ENCODE measurements at places on chromosomes 1 and 21.

GRCh38 chr1:205220421-205220820, 7.3 kb upstream of the TMCC2 start:
- no peak for DNase-seq

GRCh38 chr1:155871390-155871789, 12.0 kb downstream of the SYT11 start:
- DNase-seq, result peak; percentile 83

DNA sequence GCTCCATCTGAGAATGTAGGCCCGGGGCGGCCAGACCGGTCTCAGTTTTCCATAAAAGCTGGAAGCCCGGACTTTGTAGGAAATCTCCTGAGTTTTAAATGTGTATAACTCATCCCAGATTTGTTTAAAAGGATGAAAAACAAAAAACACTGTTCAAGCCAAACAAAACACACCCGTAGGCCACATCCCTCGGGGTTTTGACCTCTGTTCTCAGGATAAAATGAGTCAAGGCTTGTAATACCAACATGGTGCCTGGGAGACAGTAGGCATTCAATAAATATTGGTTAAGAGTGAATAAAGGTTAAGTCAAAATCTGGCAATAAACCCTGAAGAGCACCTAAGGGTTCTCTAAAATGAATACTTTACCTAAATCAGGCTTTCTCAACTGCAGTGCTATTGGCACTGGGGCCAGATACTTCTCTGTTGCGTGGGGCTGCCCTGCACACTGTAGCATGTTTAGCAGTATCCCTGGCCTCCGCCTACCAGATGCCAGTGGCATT, 55.0 kb downstream of the KAZN start:
- no peak for DNase-seq

DNA sequence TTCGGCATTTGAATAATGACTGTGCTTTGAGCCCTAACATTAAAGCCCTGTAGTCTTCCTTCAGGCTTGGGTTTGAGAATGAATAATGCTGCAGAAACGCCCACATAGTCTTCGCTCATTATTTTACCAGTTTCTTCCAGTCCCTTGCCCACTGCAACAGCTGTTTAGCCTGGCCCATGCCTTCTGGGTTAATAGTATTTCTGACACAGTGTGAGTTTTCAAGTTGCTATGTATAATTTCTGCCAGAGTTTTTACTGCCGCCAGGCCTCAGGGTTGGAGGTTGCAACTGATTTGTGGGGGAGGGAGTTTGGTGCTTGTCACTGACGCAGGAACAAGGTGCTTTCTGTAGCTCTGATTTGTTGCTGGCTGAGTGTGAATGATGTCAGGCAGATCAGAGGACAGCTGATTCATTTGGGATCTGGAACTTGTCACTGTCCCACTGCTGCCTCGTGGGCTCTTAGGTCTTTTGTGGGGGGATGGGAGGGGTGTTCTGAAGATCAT, 109.8 kb downstream of the MAST2 start:
- DNase-seq, result no peak

- DNase-seq, result no peak
Observed at GRCh38 chr1:59672851-59673572, 141.7 kb upstream of the HOOK1 start.

DNA sequence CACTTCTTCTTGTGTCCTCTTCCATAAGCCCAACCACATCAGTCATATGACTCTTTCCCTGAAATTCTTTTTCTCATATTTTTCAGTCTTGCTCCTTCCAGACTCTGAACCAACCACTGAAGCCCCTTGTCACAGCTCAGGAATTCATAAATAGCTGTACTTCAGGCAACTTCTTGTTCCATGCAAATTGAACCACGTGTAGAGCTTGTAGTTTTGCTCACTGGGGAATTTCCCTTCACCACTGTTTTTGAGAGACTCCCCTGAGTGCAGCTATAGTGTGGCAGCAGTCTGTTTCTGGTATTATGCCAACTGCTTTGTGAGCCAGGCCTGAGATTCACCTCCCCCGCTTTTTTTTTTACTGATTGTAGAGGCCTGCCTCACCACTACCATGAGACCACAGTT, 150.3 kb upstream of the SPAG17 start:
- peak; percentile 11 for DNase-seq

DNA sequence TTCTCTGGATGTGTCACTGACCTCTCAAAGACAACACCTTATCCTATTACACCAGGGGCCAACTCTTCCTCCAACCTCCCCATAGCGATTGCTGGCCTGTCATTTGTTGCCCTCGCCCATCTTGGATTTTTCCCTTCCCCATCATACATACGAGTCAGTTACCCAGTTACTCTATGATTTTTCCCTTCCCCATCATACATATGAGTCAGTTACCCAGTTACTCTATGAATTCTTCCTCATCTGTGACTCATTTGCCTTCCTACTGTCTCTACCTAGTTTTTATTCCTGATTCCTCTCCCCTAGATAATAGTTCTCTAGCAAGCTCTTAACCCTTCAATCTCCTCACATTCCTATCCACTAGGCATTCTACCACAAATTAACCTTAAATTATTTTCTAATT, 178.8 kb downstream of the NR5A2 start:
- no peak for DNase-seq

- DNase-seq, result no peak
Observed at GRCh38 chr1:19068639-19069276, 112.3 kb upstream of the IFFO2 start.

- no peak for DNase-seq
Observed at GRCh38 chr1:55064861-55065263, 25.5 kb downstream of the PCSK9 start.

DNA sequence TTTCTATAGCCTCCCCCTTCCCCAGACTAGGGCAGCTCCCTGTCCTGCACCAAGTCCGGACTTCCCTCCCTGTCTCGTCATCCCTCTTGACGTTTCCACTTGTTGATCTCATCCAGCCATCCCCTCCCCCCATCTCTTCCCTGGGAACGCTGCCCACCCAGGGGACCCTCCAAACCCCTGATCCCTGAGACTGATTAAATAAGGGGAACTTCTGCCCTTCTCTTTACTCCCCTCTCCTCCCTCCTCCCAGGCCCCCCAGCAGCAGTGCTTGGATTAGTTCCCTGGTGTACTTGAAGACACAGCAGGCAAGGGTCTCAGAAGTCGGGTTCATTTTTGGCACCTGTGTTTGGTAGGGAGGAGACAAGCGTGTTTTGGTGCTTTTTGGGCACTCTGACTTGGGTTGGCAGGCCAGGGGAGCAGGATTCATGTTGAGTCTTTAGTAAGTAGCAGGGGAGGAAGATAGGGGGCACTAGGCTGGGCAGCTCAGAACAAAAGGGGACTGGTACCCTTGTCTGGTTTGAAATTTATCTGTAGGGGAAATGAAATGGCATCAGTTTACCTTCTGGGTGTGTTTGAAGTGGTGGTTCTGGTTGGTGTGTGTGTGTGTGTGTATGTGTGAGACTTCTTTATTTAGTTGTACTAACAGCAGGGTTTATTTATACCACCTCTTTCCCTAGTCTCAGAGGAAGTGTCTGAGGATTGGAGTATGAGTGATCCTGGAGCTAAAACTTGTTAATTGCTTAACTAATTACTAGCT, 11.1 kb downstream of the VANGL2 start:
- no peak for DNase-seq

DNA sequence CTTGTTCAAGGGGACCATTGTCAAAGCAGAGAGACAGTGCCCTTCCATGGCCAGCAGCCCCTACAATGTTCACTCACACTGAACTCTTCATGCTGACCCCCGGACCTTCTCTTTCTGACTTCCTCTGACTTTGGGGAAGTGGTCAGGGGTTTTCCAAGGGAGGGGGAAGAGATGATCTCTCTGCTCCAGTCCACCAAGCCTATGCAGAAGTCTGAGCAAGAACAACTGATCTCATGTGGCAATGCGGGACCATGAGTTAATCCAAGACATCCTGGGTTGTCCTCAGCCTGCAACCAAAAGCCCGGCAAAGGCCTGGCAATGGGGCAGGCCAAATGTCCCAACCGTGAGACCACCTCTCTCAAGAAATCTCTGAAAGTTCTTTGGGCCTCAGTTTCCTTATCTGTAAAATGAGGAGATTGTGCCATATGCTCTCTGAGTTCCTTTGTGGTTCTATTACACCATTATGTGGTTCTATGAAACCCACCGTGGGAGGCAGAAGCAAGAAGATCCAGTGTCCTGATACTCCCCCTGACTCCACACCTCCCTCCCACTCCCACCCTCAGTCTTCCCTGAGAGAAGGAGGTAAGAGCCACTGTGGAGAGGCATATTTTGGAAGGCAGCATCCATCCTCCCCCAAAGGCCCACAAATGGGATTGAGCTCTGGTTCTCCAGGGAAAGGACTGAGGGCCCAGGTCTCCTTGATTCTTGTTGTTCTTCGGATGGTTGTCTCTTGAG, 11.8 kb upstream of the ARHGEF2 start:
- no peak for DNase-seq

- DNase-seq, result no peak
Observed at GRCh38 chr1:2557482-2558400, 1.6 kb downstream of the TNFRSF14 start.

DNA sequence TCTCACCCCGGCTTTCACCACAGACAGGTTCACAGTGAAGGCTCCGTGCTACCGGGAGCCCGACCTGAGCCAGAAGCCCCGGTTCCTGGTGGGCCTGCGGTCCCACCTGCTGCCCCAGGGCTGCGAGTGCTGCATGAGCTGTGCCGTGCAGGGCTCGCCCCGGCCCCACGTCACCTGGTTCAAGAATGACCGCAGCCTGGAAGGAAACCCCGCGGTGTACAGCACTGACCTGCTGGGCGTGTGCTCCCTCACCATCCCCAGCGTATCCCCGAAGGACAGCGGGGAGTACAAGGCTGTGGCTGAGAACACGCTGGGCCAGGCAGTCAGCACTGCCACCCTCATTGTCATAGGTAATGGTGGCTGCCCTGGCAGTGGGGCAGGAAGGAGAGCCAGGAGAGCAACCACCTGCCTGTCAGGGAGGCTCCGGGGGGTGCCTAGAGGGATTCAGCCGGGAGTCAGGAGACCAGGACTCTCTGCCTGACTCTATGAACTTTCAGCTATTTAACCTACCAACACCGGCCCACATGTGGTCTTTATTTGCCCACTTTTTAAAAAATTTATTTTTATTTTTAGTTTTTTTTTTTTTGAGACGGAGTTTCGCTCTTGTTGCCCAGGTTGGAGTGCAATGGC, 36.4 kb downstream of the IGFN1 start:
- no peak for DNase-seq

GRCh38 chr1:47725000-47725473, 272.1 kb downstream of the TRABD2B start:
- no peak for DNase-seq

- DNase-seq, result peak; percentile 82
Observed at GRCh38 chr21:34745557-34746255, 76.9 kb downstream of the CLIC6 start.

DNA sequence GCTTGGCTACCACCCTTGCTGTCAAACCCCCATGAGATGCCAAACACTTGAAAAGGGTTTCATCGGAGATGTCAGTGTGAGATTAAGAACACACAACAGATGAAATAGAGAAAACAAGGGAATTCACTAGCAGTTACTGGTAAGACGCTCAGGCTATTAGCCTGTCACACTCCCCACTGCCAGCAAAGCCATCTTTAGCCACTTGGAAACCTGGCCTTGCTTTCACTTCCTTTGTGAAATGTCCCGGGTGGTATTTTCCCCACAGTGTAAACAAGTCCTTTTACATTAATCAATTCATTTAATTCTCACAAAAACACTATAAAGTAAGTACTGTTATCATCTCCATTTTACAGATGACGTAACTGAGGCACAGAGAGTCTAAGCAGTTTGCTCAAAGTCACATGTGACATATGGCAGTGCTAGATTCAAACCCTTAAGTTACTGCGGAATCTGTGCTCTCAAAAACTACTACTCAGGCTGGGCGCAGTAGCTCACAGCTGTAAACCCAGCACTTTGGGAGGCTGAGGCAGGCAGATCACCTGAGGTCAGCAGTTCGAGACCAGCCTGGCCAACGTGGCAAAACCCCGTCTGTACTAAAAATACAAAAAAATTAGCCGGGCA, 32.7 kb upstream of the KHDRBS1 start:
- DNase-seq, result no peak

DNA sequence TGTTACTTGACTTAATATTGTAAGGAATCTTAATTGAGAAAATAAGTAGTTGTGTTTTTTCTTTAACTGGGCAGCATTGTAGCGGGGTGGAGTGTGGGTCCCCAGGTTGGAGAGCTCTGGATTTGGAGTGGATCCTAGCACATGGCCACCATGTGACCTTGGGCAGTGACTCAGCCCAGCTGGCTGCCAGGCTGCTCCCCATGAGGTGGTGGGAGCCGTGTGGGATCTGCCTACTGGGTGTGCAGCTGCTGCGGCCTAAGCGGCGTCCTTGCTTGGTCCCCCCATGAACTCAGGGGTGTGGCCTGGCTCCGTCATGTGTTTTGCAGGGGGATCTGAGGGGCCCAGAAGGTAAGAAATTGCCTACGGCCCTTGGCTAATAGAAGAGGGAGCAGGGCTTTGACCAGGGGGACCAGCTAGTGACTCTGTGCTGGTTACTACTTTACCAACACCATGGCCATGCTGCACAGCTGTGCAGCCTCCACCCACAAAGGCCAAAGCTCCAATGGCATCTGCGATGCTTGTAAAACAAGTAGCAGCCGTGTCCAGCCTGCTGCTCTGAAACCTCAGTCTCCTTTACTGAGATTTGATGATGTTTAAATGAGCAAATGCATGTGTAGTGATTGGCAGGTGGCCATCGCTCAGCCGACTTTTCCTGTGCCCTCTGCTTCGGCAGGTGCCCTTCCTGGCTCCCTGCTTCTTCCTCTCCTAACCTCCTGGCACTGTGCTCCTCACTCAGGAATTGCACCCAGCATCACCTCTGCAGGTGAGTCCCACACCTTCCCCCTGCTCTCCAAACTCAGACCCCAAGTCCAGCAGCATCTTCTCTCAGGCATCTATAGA, 68.3 kb downstream of the ADARB1 start:
- DNase-seq, result no peak

DNA sequence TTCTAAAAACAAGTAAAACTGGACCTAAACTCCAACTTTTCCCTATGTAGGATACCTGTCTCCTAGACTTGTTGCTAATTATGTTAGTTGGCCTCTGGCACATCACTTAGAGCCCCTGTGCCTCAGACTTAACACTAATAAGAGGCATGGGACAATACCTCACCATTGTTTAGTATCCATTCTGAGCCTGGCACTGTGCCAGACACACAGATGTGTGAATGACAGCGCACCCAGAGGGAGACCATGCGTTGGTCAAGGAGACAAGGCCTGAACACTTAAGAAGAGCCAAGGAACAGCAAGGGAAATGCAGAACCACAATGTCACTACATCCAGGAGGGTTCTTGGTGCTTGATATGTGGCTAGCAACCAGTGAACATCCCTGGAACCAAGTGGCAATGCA, 189.1 kb downstream of the FGGY start:
- no peak for DNase-seq

DNA sequence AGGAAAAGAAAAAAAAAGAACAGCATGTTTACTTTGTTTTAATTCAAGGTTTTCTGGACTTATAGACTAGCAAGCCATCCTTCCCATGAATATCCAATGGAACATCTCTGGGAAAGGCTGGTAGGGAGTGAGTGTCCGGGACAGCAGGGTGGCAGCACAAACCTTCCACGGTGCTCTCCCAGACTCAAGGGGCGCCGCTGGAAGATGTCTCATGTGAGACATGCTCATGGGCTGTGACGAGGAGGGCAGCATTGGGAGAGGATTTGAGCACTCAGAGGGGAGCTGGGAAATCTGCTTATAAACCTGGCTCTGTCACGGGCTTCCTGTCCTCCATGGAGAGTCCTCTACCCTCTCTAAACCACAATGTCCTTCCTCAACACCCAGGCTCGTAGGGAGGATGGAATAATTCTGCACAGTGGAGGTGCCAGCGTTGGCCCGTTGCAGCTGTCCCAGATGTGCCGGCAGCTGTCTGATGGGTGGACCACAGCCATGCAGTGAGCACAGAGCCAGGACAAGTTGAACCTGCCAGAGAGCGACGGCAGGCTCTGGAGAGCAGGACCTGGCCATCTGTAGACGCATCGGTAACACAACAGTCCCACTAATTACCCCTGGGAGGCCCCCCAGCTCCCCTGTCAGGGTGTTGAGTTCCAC, 100.1 kb upstream of the IGSF21 start:
- DNase-seq, result no peak
